ENCODE measurements at places on chromosomes 1 and 21.

DNA sequence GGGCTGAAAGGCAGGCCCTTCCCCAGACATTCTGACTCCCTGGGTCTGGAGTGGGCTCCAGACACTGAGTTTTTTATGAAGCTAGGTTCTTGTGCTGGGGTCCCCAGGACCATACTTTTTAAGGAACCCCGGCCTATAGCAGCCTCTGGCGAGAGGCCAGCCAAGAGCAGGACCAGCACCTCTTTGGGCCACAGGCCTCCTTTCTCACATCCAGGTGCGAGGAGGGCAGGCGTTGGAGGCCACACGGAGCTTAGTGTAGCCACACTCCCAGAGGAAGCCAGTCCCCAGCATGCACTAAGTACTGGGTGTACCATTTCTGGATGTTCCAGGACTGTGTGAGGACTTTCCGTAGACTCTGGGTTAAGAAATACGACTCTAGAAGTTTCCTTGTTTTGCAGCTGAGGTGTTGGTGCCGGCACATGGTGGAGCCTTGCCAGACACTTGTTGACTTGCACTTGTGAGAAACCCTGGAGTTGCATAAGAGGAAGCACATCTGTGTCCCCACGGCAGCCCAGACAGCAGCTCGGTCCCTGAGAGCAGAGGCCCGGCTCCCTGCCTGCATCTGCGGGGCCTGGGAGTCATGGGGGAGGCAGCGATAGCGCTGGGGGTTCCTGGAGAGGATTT, 122.2 kb upstream of the VAMP3 start:
- DNase-seq = no peak

DNA sequence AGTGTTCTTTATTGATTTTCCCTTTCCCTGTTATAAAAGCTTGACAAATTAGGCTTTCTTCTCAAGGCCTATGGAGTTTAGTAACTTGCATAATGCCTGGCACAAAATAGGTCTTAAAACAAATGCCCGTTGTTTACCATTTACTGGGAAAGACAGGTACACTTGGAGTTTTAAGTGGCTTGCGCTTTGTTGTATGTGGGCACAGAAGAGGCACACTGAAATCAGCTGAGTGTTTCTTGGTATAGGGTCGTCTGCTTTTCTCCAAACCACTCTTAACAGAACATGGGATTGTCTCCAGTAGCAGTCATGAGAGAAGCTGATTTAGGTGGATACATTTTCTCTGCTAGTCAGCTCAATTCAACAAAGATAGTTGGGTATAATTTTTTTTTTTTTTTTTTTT, 132.5 kb downstream of the SYT14 start:
- no peak for DNase-seq

DNA sequence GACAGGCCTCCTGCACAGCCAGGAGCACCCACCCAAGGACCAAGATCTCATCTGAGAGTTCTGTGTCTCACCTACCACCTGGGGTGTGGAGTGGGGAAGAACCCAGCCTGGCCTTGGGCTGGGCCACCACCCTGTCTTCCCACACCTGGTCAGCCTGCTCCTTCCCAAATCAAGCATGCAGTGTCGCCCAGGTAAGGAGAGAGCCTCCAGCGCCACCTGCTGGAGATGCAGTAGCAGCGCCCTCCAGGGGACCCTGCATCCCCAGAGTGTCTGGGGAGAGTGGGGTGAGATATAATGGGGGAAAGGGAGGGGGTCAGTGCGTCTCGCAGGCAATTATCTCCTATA, 32.3 kb downstream of the KIAA2013 start:
- DNase-seq = peak; percentile 60

DNA sequence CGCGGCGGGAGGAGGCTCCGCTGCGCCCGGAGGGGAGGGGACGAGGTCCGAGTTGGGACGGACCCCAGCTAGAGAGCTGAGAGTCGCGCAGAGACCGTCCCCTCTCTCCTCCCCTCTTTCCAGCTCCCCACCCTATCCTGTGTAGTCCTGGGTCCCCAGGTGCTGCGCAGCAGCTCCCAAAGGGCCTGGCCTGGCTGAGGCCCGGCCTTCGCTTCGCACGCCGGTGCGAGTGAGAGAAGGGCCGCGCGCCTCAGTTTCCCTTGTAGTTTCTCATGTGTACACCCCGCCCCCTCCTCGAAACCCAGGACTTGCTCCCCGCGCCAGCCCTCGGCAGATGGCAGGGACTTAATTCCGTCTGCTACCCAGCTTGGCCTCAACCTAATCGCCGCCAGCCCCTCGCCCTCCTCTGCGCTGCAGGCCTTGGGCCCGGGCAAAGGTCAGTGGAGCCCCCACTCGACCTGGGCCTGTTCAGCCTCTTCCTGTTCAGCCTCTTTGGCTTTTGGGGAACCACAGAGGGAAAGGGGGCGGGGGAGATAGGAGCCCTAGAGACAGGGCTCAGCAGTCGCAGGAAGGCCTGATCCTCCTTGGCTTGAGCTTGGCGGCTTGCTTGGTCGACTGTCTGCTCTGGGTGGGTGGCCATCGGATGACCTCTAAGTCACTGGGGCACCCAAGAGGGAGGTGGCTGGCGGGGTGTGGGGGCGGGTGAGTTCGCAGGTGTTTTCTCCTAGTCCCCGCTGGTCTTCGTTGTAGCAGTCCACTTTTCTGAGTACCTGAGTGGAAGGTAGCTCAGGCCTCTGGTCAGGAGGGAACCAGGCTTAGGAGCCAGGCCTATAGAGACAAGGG, 1.0 kb downstream of the ZNF687 start:
- DNase-seq = peak; percentile 17

GRCh38 chr1:58921342-58921741, 137.5 kb upstream of the JUN start:
- DNase-seq = no peak

- DNase-seq = no peak
These were observed 45.3 kb downstream of the CASZ1 start for GRCh38 chr1:10751160-10751559.

DNA sequence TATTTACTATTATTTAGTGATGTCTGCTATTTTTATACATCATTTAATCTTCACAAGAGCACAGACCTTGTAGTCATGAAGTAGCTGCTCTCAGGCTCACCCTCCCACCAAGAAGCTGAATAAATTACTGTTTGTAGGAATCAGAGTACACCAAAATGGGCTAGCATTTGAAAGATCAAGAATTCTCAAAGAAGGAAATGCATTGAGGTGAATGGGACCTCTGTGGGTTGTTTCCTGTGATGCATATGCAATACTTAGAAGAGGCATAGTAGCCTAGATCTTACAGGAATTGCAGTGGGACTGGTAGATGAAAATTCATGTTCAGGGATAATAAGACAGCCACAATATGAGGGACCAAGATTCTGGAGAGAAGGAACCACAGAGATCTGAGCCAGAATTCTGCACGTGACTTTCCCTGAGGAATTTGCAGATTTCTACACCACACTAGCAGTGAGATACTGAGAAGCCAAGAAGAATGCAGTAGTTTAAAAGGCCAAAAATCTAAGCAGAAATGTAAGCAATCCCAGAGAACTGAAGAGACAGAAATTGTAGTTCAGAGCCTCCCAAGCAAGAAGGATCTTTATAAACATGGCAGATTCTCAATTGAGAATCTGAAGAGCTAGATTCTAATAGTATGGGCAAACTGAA, 307.0 kb downstream of the ST6GALNAC3 start:
- no peak for DNase-seq

GRCh38 chr1:4174291-4175200, 274.5 kb upstream of the C1orf174 start:
- DNase-seq = no peak

DNA sequence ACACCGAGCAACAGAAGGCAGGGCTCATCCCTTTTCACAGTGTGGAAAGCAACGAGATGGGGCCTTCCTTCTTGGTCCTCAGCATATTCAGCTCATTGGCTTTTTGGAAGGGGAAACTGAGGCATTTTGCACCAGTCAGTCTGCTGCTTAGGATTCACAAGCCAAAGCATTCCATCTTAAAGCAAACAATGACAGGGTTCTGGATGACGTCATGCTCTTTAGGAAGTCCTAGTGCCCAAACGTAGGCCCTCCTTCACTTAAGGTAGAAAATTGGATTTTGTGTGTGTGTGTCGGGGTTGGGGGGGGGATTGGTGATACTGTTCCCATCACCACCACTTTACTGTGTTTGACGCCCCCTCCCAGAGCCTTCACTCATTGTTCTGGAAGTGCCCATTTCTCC, 101.6 kb downstream of the SELENOF start:
- no peak for DNase-seq

DNA sequence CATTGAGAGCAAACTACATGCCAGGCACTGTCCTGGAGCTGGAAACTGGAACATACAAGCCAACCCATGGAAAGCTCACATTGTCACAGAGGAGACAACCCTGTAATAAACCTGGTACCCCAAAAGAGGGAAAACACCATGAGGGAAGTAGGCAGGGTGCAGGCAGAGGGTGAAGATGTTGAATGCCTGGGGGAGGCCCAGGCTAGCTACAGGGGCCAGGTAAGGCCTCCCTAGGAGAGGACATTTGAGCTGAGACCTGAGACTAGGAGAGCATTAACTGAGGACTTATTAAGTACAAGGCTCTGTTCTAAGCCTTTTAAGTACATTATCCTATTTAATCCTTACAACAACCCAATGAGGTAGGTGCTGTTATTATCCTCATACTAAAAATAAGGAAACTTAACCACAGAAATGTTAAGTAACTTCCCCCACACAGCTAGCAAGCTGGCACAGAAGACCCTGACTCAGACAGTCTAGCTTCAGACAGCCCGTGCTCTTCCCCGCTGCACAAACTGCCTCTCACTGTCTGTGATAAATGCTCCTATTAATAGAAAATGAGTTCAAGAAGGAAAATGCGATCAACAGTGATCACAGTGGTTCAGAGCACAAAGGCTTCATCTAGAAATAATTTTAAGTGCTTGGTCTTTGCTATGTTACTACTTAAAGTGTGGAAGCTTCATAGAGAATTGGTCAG, 41.8 kb downstream of the ZNF281 start:
- DNase-seq = no peak

GRCh38 chr1:181813266-181813665, 248.2 kb downstream of the ZNF648 start:
- no peak for DNase-seq

DNA sequence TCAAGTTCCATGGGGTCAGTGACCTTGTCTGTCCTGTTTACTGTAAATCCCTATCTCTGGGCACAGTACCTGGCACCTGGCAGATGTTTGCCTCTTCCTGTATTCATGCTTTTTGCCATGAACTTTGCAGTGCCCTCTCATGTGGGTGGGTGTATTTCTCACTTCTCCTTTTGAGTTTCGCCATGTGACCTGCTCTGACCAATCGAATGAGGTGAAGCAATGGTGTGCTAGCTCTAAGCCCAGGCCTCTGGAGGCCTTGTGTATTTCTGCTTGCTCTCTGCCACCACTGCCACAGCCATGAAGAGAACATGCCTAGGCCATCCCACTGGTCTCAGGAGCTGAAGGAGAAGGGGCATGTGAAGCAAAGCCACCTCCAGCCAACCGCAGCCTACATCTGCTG, 185.5 kb upstream of the ZC3H12A start:
- DNase-seq = no peak

GRCh38 chr1:219517031-219517430, 95.9 kb downstream of the ZC3H11B start:
- no peak for DNase-seq

DNA sequence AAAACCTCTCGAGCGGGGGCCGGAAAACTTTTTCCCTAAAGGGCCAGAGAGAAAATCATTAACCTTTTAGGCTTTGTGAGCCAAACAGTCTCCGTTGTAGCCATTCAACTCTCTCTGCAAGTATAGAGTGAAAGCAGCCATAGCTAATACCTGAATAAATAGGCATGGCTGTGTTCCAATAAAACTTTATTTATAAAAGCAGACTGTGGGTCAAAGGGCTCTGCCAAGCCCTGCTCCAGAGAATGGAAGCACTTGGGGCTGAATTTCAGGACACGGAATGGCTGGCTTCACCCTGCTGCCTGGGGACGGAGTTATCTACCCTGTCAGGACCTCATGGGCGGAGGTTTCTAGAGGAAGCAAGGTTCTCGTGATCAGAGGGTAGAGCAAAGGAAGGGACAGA, 92.7 kb downstream of the CASZ1 start:
- no peak for DNase-seq

- DNase-seq = no peak
These were observed 236.6 kb upstream of the RAB4A start for GRCh38 chr1:229034342-229034741.

GRCh38 chr1:172467446-172467845, 23.6 kb upstream of the PIGC start:
- no peak for DNase-seq

- no peak for DNase-seq
These were observed 171.7 kb downstream of the PRDM16 start for GRCh38 chr1:3240524-3241235.

- no peak for DNase-seq
These were observed 97.9 kb downstream of the TRIM11 start for GRCh38 chr1:228308628-228309325.

DNA sequence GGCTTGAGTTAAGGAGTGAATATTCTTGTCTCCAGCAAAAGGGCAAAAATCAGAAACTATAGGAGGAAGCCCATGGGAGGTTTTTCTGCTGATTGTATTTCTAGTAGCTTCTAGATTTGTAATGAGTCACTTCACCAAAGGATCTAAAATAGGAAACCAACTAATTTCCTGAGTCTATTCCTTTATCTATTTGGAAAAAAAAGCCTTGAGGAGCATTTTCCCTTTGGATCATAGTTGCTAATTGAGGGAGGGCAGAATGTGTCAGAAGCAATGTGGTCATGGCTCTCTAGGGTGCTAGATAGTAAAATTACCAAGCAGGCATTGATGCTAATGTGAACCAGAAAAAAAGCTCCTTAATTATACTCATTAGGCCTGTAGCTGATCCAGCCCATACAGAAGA, at the start of gene OR10R2:
Gene OR10R2 (plus strand): TSS at position 301 of the 400 bp plus-strand sequence. CDS start 106 bp downstream, outside the sequence.
- DNase-seq = no peak

- no peak for DNase-seq
These were observed 341.2 kb downstream of the NPHP4 start for GRCh38 chr1:5651027-5651410.

- DNase-seq = no peak
These were observed 111.7 kb upstream of the KCNJ6 start for GRCh38 chr21:38027901-38028498.

- DNase-seq = no peak
These were observed 41.7 kb upstream of the PTCH2 start for GRCh38 chr1:44884746-44885145.

DNA sequence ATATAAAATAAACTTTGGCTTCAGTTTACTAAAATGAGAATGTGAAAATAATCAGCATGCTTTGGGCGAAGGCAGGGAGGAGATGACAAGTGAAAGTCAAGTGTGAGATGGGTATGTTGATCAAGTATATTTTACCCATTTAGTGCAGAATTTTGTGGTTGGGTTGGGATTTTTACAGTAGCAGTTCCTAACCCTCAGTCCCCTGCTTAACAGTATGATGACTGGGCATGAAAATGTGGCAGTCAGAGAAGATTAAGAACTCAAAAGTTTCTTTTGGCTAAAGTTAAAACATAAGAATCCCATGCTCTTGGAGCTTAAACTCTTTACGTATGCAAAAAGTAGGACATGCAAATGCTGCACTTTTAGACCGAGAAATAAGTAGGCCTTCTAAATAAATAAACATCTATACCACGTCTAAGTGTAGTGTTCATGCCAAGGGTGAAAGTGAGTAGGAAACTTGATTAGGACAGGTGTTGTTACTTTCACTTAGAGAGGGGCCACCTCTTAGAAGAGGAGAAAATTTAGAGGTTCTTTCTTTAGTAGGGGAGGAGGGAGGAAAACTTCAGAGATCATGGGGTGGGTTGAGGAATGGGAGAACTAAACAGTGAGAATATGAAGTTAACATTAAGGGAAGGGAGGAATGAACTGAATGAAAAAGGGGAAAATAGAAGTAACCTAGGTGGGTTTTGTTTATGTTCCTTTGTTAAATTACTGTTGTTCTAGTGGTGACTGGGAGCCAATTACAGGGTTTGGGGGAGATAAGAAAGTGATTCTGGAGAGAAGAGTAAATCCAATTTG, 127.8 kb downstream of the OSBPL9 start:
- no peak for DNase-seq

- DNase-seq = no peak
These were observed 161.3 kb downstream of the CLEC20A start for GRCh38 chr1:178335426-178335825.
